Stimulated activated CD8-positive, alpha-beta memory T cell treated with anti-CD3 and anti-CD28 coated beads, Interleukin-15, amount 100 ng/mL, for 24 hours (primary cell): ENCODE measurements at places on chromosomes 2 and 18.

GRCh38 chr2:241234962-241235740 lies 46.7 kb downstream of the ANO7 start:
- no peak for DNase-seq

- no peak for DNase-seq
These were observed 70.2 kb downstream of the HRH4 start for GRCh38 chr18:24530630-24531111.

DNA sequence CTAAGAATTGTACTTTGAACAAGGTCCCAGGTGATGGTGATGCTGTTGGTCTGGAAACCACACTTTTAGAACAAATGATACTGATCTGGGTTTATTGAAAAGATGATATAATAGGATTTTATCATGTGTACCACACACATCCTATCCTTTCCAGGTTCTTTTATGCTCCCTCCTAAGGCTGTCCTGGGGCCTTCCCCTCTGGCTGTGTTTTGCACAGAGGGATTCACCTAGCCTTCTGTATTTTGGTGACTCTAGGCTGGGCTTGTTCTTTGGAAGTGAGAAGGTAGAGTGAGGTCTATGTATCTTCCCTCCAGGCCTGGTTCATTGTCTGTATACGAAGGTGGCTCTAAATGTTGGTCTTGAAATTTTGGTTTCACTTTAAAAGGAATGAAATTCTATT lies 12.7 kb downstream of the ANXA4 start:
- no peak for DNase-seq

- no peak for DNase-seq
These were observed 45.2 kb upstream of the PDCL3 start for GRCh38 chr2:100517556-100517955.

DNA sequence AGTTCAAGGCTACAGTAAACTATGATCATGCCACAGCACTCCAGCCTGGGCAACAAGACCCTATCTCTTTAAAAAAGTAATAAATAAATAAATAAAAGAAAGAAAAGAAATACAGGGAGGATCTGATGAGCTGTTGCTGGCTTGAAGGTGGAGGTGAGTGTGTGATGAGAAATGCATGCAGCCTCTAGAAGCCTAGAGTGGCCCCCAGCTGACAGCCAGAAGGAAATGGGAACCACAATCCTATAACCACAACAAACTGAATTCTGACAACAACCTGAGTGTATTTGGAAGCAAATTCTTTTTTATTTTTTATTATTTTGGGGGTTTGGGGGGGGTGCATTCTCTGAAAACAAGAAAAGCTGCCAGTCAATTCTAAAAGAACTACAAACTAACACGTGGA lies 14.6 kb downstream of the NOL10 start:
- DNase-seq = no peak

DNA sequence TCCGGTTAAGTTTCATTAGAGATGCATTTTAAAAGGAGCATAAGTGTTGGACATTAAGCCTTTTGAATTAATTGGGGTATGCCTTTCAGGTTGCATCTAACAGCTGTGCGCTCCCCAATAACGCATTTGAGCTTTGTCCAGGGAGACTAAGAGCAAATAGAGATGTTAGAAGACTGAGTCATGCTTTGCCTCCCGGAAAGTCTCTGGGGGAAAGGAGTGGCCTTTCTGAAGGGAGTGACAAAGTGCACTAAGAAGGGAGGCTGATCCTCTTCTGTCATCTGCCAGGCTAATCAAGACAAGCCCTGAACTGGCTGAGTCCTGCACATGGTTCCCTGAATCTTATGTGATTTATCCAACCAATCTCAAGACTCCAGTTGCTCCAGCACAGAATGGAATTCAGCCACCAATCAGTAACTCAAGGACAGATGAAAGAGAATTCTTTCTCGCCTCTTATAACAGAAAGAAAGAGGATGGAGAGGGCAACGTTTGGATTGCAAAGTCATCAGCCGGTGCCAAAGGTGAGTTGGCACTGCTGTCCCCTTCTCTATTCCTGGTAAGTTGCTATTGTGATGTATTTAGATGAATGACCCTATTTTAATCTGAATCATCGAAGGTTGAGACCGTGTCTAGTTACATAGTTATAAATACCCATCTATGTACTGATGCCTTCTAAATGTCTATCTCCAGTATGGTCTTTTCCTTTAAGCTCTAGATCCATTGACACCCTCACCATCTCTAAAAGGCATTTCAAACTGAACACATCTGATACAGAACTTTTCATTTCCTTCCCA lies 12.1 kb downstream of the TTL start:
- DNase-seq = no peak

DNA sequence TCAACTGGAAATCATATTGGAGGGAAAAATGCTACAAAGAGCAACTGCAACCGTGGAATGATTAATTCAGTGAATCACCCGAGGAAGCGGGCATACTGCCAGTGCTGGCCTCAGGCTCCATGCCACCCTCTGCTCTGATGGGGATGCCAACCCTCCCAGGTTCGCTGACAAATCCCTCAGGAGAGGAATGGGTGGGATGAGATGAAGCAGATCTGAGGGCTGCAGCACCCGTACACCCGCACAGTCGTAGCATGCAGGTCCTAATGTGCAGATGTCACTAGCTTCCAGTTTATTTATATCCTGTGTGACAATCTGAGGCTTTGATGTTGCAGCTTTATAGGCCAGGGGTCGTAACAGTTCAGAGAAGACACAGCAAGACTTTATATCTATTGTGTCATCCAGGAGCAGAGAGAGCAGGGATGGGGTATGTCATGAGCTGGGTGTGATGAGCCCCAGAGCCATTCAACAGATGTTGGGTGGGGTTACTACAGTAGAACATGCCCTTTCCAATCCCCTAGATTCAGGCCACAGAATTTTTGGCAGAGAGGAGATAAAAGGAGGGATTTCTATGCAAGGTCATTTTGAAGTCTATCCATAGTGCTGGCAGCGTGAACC lies 44.6 kb downstream of the DPP4 start:
- DNase-seq = no peak

DNA sequence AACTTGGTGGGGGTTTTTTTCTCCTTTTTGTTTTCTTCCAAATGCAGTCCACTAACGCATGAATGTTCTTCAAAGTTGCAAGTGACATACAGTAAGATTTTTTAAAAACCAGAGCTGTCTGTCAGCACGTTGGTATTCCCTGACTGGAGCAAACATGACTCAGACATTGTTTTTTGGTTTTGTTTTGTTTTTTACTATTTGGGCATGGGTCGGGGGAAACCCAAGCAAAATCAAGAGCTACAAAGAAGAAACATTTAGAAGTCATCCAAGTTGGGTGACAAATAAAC lies 726 bp upstream of the CCDC88A start:
- DNase-seq = no peak

DNA sequence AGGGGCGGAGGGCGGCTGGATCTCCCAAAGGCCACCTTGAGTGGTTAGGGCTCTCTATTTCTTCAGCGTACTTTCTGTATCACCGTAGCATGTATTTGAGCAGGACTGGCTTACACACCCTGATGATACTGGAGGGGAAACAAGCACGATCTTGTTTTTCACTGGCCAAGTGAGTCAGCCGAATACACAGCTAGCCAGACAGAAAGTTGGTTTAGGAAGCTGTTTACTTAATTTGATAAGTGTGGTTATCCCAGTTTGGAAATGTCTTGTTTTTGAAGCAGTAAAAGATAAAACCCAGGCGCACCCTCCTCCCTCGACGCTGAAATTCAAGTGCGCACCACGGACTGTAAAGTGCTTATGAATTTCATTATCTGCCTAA lies 582 bp downstream of the RIOK3 start:
- no peak for DNase-seq

- DNase-seq = no peak
These were observed 363.9 kb downstream of the KCNJ3 start for GRCh38 chr2:155062250-155062921.

- DNase-seq = no peak
These were observed 7.1 kb upstream of the ADD2 start for GRCh38 chr2:70775141-70775540.

DNA sequence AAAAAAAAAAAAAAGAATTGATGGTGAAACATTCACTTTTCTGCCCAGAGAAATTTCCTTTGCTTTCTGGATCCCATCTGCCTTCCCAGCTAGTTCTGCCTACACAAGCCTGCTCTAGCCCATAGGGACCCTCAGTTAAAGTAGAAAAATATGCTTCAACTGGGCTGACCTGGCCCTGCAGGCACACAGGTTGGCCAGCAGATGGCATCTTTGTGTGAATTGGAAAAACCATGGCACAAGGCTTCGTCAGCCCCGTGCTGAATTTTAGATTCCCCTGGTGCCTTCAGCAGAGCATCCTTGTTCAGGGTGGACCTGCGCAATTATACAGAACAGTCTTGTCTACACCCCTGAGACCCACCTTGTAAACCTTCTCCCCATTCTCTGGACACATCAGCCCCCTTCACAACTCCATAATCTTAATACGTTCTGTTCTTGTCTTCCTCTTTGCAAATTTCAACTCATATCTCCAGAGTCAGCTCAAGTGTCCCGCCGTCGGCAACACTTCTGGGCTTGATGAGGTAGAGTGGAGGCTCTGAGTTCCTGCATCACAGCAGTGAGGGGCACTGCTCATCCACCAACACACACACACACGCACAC lies 114.5 kb downstream of the INSIG2 start:
- DNase-seq = no peak

- DNase-seq = no peak
These were observed 249.0 kb upstream of the OSR1 start for GRCh38 chr2:19607400-19607799.

- DNase-seq = no peak
These were observed 162.7 kb downstream of the MYO3B start for GRCh38 chr2:170340693-170341068.

GRCh38 chr18:60506682-60507081 lies 134.1 kb upstream of the MC4R start:
- no peak for DNase-seq

- no peak for DNase-seq
These were observed 17.4 kb downstream of the ASPRV1 start for GRCh38 chr2:69943843-69944525.

DNA sequence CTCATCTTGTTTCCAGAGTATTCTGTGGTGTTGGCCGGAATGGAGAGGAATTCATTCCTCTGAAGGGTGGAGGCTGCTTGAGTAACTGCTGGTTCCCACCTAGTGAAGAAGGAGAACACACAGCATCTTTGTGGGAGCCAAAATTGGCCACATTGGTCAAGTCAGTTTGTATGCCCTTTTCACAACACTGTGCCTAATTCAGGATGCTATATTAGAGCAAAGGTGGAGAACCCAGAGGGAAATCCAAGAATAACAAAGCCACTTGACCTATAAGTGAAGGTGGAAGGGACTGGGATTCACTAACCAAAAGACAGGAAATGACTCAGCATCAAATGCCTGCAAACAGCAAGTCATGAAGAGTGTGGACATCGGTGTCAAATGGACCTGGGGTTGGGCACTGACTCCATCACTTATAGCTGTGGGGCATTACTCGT lies 27.3 kb upstream of the MLPH start:
- DNase-seq = no peak

- no peak for DNase-seq
These were observed 562.5 kb upstream of the FAM98A start for GRCh38 chr2:34161549-34161948.

DNA sequence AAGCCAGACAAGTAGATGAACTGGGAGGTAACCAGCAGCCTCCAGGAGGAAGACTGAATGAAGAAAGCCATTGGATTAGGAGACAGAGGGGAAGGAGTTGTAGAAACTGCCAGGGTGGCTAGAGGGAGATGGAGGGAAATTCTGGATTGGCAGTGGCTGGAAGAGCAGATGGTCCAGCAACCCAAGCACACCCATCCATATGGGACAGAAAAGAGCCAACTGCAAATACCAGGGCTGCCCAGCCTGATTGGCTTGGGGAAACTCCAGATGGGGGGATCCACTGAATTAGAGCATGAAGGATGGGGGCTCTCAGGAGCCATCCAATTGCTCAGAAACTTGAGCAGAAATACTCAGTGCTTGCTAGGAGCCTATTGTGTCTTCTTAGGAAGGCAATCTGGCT lies 173.5 kb upstream of the EPB41L3 start:
- DNase-seq = no peak

DNA sequence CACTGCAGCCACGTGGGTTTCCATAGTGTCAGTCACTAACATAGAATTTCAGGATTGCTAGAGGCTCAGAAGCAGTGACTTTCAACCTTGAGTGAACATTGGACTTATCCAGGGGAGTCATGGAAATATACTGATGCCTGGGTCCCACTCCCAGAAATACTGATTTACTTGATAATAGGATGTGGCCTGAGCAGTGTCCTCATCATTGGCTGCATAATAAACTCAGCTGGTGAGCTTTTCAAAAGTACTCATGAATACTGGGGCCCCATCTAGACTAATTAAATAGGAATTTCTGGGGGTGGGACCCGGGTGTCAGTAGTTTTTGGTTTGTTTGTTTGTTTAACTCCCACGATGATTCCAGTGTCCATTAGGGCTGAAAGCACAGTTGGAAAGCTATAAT lies 141.4 kb downstream of the COL4A4 start:
- DNase-seq = no peak

DNA sequence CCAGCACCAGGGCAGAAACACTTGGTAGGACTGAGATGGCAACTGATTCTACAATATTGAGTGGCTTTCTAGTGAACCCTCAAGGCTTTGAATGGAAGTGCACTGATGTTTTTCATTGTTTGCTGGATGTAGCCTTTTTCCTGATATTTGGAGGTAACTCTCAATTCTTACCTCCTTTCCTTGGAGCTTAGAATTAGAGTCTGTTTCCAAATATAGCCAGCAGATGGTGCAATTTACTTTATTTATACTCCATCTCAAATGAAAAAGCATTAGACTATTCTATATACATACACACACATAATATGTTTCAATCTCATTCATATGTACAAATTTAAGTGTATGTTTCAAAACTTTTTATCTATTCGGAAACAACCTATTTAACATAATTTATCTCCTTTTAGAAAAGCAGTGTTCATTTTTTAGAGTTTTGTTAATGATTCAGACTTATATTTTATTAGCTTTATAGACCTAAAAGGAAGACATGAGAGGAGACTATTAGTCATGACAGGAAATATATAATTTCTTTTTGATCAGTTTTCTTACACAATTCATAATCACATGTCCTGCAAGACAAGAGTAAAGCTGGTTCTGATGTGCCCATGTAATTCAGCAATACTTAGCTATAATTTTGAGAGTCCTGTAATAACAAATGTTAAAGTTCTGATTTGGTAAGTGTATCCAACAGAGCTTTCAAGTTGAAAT lies 124.8 kb downstream of the NUP35 start:
- DNase-seq = no peak

DNA sequence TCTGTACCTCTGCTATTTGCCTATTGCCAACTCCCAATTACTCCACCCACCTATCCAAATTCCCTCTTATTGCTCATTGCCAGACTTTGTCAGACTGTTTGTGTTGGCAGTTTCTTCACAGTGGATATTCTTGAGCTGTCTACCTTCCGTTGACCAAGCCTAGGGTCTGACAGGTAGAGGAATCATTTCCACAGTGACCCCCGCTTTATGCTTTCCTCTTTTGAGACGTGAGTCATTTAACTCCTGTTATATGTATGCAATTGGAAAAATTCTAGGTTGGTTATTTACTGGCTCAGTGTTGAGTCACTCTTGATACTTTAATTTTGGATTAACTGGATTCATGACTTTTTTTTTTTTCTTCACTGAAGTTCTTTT lies 187.7 kb downstream of the IRS1 start:
- no peak for DNase-seq
